ENCODE measurements at places on chromosomes 4 and X.
A peak's percentile ranks its signal among the peaks of the same experiment; 100 is the strongest.

DNA sequence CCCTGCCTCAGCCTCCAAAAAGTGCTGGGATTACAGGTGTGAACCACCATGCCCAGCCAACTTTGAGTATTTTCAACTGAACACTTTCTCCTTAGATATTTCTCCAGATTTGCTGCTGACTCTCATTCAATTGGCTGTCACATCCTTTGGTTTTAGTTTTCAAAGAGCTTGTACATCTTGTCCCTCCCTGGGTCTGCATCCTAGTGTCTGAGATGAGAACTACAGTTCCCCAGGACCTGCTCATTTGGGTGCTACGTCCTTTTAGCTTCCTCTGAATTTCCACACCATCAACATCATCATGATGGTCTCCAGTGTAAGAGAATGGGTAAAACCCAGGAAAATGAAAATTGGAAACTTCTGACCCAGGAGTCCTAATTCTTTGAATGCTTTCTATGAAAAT, 312.9 kb downstream of the NLGN4X start:
- no peak for DNase-seq

DNA sequence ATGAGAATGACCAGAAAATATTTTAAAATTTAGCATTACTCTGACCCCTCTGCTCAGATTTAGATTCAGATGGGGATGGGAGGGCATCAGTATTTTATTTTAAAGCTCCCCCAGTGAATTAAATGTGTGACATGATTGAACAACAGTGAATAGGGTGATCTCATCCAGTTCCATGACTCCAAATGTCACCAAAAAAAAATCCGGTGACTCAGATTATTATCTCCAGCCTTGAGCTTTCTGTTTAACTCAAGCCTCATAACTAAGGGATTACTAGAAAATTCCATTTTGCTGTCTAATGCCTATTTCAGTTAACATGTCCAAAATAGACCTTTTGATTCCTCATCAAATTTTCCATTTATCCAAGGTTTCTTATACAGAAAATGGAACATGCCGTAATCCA, 121.8 kb upstream of the TMEM47 start:
- DNase-seq = no peak

- DNase-seq = no peak
These were observed 35.0 kb upstream of the MXD4 start for GRCh38 chr4:2296631-2297601.

- DNase-seq = no peak
These were observed 52.6 kb upstream of the STX18 start for GRCh38 chr4:4594285-4594920.

GRCh38 chrX:74449322-74449936, 28.1 kb downstream of the SLC16A2 start:
- DNase-seq = no peak

GRCh38 chr4:140247237-140247636, 93.3 kb upstream of the MAML3 start:
- peak; percentile 40 for DNase-seq

DNA sequence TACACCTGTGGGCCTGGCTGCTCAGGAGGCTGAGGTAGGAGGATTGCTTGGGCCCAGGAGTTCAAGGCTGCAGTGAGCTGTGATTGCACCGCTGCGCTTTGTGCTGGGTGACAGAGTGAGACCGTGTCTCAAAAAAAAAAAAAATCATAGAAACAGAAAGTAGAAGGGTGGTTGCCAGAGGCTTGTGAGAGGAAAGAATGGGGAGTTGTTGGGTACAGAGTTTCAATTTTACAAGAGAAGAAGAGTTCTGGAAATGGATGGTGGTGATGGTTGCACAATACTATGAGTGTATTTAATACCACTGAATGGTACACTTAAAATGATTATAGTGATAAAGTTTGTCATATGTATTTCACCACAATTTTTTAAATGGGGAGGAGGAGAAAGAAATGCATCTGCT, 10.2 kb upstream of the GLOD5 start:
- no peak for DNase-seq

- DNase-seq = no peak
These were observed 101.6 kb downstream of the FGF16 start for GRCh38 chrX:77548751-77549150.

DNA sequence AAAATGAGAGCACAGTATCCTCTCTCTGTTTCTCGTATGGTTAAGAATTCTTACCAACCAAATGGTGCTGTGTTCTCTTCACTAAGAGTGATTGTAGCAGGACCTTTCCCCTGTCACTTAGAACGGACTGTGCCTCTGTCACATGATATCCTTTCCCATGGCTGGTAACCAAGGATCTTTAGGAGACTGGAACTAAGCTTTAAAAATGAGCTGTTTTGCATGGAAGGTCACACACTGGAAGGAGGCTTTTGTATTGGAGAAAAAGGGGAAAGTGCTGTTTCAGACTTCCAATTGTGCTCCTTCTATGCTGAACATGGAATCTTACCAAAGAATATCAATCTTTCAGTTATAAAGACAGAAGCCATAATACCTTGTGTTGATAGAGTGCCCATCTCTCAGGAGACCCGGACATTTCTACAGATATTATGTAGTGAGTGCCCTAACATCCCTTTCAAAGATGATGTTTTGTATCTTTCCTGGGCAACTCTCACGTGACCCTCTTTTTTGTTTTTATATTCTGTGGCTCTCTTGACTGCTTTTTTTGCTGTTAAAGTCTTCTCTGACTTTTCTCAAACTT, 148.6 kb downstream of the SLC4A4 start:
- no peak for DNase-seq

GRCh38 chr4:172707622-172708021, 461.0 kb upstream of the GALNT7 start:
- DNase-seq = no peak

GRCh38 chr4:7738458-7739076, 201.1 kb downstream of the AFAP1 start:
- no peak for DNase-seq

DNA sequence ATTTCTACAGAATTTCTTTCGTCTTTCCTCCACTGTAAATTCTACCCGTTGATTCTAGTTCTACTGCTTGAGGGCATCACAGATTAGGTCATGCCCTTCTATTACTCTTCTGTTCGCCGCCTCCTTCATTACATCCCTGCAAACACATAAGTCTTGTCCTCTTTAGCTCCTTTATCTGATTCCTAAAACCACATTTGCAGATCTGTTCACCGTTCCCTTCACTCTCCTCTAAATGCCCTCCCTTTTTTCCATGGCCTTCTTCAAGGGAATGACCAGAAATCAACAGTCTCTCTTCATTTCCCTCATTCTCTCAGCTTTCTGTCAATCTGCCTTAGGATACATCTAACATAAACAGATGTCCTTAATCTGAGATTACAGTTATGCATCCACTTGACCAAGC, 43.1 kb downstream of the BTC start:
- DNase-seq = no peak

DNA sequence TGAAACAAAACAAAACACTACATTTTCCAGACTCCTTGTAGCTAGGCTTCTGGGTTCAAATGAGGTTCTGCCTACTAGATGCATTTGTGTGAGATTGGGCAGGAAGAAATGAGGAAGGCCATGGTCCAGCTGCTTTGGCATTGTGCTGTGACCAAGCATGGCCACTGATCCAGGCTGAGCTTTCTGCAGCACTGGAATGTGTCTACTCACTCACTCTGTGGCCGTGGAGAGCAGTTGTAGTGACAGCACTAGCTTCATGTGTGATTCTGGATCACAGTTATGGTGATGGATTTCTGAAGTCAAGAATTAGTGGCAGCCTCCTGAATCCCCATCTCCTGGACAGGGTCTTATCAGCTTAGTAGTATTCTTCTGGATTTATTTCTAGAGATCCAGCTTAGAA, 358.9 kb downstream of the GPAT3 start:
- DNase-seq = no peak

GRCh38 chr4:182826391-182826790, 90.8 kb downstream of the DCTD start:
- peak; percentile 44 for DNase-seq

GRCh38 chr4:39037491-39037825, 5.2 kb upstream of the TMEM156 start:
- no peak for DNase-seq

GRCh38 chr4:151296227-151296626, 19.3 kb downstream of the PRSS48 start:
- DNase-seq = no peak

DNA sequence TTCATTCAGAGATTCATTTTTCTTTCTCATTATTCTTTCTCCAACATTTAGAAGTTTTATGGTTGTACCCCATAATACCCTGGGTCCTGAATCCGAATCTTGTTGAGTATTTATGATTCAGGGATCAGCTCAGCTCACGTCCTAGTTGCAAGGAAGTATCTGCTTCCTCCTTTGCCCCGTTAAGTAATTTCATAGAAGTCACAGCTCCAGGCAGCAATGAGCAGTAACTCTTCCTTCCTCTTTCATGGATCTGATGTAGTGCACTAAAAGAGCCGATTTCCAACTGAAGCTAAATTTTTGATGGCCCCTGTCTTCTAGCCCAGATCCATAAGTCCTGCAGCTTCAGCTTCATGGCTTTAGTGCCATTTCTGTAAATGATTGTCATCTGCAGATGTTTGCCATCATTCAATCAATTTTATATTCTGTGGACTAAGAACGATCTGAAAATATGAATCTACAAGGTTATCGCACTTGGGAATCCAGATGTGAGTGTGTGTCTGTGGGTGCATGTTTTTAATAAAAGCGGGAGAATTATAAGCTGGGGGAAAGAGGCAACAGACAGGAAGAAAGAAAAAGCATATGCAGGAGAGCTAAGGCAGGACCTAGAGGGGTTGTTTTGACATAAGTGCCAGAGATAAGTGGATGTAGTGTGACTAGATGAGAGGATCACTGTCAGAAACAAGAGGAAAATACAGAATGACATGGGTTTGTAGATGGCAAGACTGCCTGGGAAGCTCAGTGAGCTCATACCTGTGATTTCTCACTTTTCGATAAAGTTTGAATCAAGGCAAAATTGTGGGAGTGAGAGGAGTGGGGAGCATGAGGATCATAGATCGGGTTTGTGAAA, 17.5 kb downstream of the VEGFD start:
- peak; percentile 6 for DNase-seq

GRCh38 chr4:40283968-40284367, 51.2 kb upstream of the CHRNA9 start:
- peak; percentile 16 for DNase-seq

- DNase-seq = peak; percentile 78
These were observed 348.5 kb downstream of the MID1IP1 start for GRCh38 chrX:39149761-39150160.

GRCh38 chr4:76199664-76200211, 13.9 kb downstream of the SCARB2 start:
- peak; percentile 68 for DNase-seq

- DNase-seq = no peak
These were observed 206.4 kb downstream of the NR3C2 start for GRCh38 chr4:148235809-148236208.

DNA sequence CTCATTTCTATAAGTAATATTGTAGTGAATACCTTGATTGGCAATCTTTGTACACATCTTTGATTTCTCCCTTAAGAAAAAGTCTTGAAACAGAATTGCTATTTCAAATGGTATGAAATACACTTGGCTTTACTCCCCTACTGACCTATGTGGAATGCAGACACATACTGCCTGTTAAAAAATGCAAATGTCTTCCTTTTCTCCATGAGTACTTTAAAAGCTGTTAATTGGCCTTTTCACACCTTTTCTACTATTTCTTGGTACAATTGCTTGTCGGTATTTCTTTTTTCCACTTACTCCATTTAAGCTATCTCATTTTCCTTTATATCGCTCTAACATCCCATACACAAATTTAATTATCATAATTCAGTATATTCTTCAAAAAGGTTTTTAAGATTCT, 87.2 kb downstream of the FRYL start:
- DNase-seq = no peak

GRCh38 chrX:3651277-3651676, 62.2 kb downstream of the PRKX start:
- DNase-seq = peak; percentile 29

- no peak for DNase-seq
These were observed 147.2 kb downstream of the RPA4 start for GRCh38 chrX:97030947-97031346.

DNA sequence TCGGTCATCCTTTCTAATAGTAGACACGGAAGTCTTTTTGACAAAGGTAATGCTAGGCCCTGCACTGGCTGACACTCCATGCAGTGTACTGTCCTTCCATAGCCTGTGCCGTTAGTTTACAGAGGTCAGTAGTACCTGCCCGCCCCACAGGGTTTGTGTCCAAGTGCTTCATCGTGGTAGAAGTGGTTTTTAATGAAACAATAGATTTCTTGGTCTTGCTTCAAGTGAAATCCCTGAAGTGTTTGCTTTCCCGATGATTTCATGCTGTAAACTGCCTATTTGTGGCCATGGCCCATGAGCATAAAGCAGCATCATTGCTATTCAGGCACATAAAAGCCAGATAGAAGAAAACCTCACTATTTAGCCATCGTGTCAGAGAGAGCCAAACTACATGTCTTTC, 139.3 kb downstream of the GPR143 start:
- DNase-seq = no peak

DNA sequence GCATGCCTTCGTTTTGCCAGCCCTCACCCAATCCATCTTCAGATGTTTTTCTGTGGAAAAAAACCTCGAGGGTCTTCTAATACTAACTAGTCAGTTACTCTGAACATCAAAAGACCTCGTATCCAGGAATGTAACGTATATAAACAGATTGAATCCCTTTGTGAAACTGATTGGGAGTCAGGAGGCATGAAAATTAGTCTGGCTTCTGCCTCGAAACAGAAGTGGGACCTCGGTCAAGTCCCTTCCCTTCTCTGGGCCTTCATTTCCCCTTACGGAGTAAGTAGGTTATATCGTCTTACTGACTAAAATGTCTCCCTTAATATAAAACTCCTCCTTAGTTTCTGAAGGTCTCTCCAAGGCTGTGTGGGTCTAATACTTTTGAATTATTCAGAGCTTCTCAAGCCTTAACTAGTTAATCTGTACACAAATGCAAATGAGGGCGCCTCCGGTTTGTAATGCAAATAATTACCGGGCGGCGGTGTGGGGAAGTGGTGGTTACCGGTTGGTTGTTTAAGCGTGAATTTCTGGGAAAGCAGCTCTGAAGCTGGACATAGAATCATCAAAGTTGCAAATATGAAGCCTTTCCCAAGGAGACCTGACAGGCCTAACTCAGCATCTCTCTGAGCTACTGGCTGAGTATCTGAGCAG, 11.4 kb upstream of the NKRF start:
- DNase-seq = peak; percentile 27

DNA sequence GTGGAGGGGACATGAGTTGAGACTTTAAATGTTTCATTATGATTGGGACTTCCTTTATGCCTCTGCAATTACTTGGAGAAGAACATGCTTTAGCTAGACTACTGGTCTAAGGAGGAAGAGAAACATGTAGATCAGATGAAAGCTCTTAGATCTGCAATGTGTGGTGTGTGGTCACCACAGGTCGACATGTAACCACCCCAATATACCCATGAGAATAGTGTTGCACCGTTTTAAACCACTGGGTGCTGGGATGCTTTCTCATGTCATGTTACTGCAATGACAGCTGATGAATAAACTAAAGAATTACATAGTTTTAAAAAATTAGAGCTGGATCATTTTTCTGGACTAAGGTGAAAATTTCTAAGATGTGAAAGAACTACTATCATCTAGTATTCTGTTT, 1039.7 kb downstream of the RAPGEF2 start:
- DNase-seq = no peak

Measured in hematopoietic multipotent progenitor cell treated with erythropoietin and hydrocortisone succinate and interleukin-3 and kit ligand, for 6 days (in vitro differentiated cells).